ENCODE measurements at places on chromosomes 16 and 17.

GRCh38 chr16:3573146-3573815 is 3.9 kb downstream of the NLRC3 start:
- no peak for DNase-seq

DNA sequence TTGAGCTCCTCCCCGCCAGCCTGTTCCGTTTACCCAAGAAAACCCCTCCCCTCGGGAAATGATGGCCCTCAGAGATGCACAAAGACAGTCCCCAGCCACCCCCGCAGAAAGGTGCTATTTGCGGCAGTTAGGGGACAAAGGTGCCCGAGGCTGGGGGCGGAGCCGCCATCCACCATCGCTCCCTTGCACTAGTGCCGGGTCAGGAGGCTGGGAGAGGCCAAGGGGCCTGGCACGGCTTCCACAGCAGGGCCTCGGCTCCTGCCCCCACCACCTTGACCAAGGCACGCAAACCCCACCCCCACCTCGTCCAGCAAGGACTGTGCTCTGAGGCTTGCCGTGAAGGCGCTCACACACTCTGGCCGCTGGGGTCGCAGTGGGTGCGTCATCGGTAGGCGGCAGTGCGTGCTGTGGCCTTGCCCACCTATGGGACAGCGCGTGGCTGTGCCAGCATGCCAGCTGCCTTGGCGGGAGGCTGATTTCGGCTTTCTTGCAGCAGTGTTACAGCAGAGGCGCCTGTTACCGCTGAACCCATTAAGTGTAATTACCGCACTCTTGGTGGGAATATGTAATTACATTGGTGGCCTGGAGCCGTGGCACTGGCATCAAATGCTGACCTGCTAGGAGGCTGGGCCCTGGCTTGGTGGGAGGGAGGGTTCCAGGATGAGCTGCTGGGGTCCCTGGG is 31.8 kb downstream of the TPSG1 start:
- no peak for DNase-seq

DNA sequence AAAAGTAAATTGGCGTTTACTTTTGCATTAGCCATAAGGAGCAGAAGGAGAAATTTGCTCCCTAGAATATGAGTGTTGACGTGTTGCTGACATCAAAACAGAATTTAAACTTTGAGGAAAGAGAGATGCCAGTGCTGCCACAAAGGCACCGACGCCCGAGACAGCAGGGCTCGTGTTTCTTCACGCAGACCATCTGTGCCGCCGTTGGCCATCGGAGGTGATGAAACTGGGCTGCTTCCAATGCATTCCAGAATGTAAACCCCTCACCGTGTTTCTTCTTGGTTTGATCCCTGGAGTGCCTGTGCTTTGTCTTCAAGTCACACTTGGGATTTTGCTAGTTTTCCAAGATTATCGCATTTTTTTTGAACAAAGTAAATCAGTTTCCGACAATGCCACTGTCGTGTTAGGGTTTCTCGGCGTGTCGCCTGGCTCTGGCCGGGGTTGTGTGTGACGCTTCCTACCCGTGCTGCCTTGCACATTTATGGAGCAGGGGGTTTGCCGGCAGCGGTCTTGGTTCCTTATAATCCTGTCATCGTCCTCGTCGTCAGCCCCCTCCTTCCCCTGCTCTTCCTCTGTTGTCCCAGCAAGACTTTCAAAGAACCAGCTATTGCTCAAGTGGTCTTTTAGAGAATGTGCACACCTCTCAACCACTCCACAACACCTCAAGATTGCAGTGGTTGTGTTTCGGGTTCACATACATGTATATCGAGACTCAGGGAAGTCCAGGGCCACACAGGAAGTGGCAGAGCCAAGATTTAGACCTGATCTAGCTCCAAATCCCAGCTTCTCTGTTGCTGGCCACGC is 103.9 kb downstream of the METRNL start:
- no peak for DNase-seq

GRCh38 chr16:67030221-67030962 is 1.4 kb downstream of the CBFB start:
- no peak for DNase-seq

GRCh38 chr17:63171428-63172393 is 205.7 kb downstream of the TANC2 start:
- DNase-seq, result no peak

DNA sequence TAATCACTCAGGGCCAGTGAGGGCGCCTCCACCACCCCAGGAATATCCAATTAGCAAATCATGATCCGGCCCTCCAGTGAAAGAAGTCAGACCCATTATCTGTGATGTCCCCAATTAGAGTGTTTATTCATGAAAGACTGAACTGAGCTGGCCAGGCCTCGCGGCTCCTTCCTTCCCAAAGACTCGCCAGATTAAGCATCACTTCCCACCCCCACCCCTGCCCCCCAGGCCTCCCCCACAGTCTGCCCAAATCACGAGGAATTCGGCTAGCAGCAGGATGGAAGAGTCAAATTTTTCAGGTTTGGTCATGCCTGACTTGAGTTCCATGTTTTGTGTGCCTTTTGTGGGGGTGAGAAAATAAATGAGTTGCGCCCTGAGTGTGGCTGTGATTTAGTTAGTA is 298.4 kb upstream of the SALL1 start:
- no peak for DNase-seq

DNA sequence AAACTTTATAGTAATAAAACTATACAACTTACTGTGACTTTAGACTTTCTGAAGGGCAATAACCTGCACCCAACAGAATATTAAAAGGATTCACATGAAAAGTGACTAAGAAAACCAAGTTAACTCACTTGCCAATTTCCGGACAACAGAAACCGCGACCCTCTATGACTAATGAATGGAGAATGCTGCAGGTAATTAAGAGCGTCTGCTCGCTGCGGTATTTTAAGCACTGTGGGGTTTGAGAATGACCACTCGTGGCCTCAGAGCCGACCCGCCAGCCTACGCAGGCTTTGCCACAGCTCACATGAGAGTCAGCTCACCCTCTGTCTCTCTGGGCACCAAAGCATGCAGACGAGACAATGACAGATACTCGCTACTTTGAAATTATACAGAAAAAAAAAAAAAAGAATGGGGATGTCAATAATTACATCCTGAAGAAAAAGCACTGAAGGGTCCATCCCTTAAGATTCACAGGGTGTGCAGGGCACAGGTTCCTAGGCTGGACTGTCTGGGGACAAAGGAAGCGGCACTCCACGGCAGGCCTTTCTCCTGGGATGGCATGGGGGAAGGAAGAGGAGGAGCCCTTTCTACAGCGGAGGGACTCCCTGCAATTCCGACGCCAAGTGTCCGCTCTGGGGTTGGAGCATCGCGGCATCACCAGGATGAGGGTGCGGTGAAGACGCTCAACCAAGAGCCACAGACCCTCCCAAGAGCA is 35.0 kb downstream of the ZCCHC14 start:
- DNase-seq, result no peak

- DNase-seq, result no peak
Observed at GRCh38 chr16:827513-827912, 27.0 kb upstream of the GNG13 start.

DNA sequence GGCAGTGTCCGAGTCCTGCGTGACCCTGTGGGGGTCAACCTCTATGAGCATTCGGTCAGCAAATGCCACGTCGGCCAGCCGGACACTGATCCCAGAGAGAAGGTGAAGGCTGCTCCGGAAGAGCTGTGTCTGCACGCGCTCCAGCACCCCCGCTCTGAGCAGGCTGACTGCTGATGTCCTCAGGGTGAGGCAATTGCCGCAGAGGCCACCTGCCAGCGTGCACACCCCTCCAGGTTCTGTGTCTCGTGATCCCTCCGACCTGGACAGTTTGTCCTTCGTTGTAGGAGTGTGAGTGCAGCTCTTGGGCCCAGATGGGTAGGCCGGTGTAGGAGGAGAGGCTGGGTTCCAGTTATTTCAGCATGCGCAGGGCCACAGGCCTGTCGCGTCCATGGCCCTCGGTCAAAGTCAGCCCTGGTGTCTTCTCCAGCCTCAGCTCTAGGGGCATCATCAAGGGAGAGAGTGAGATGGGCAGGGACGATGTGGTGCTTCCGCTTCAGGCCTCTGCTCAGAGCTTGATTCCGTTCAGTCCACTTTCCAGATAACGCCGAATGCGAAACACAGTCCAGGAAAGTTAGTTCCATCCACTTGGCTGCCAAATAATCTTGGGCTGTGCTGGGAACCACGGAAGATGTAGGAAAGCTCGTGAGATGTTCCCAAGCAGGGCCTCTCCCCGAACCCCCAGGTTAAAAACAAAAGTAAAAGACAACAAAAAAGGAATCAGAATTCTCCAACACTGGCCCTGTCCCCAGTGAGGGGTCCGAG is 15.1 kb upstream of the NCBP3 start:
- no peak for DNase-seq

- DNase-seq, result peak; percentile 61
Observed at GRCh38 chr16:88759245-88759975, 25.6 kb downstream of the PIEZO1 start.

DNA sequence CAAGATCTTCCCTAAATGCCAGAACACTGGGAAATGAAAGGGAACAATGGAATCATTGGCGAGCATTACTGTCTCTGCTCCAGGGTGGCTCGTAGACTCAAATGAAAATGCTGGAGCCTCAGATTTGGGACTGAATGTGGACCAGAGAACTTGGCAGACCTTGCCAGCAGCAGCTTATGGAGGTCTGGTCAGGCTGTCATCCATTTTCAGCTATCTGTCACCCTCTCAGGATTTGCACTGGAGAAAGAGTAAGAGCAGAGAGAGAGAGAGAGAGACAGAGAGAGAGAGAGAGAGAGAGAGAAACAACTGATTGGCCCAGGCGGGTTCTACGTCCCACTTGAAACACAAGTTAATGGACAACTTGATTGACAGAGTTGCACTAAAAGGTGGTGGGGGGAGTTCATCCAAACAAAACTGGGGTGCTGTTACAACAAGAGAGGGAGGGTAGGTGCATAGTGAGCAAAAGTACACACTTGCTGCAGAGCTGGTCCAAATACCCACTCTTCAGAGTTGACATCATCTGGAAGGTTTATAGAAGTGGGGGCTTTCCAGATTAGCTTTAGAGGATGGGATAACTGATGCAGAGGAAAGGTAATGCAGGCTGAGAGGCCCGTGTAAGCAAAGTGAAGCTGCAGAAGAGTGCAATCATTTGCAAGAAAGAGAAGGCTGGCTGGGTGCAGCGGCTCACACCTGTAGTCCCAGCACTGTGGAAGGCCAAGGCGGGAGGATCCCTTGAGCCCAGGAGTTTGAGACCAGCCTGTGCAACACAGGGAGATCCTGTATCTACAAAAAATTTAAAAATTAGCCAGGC is 16.5 kb upstream of the NSMCE1 start:
- DNase-seq, result no peak

DNA sequence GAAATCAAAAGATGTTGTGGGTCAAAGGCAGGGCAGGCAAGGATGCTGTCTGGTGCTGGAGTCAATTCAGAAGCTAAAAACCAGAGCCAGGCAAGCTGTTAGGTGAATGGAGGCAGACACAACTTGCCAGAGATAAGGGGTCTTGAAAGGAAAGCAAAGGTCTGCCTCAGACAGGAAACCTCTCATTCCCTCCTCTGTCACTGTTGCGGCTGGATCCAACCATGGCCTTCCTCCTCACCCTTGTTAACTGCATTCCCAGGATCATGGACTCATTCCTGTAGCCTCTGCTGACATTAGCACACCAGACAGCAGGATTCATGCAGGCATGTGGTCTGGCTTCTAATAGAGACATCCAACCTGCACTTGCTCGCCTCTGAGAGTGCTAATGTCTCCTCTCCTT is 186.7 kb upstream of the HS3ST3A1 start:
- DNase-seq, result no peak

DNA sequence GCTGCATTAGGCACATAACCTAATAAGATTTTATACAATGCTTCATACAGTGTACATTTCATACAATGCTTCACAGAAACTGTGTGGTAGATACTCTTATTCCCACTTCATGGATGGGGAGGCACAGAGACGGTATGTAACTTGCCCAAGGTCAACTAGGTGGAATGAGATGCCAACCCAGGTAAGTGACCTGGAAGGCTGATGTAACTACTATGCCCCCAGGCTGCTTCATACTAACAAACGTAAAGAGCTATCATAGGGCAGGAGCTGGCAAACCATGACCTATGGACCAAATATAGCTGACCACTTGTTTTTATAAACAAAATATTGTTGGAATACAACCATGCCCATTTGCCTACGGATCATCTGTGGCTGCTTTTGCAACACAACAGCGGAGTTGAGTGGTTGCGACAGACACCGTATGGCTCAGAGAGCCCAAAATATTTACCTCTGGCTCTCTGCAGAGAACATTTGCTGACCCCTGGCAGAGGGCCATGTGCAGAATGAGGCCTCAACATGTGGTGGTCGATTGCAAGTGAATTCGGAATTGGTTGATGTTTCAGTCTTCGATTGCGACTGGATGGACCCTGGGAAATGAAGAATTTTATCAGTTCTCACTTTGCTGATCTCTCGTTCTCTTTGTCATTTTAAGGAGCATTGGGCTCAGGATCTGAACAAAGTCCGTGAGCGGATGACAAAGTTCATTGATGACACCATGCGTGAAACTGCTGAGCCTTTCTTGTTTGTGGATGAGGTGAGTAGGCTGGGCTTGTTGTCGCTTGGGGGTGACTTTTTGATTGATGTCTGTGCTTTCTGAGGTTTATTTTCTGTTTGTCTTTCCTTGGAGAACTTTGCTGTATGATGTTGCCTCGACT is 109.7 kb downstream of the PLCG2 start:
- DNase-seq, result no peak

GRCh38 chr16:11576427-11577289 is 10.1 kb downstream of the LITAF start:
- DNase-seq, result no peak

DNA sequence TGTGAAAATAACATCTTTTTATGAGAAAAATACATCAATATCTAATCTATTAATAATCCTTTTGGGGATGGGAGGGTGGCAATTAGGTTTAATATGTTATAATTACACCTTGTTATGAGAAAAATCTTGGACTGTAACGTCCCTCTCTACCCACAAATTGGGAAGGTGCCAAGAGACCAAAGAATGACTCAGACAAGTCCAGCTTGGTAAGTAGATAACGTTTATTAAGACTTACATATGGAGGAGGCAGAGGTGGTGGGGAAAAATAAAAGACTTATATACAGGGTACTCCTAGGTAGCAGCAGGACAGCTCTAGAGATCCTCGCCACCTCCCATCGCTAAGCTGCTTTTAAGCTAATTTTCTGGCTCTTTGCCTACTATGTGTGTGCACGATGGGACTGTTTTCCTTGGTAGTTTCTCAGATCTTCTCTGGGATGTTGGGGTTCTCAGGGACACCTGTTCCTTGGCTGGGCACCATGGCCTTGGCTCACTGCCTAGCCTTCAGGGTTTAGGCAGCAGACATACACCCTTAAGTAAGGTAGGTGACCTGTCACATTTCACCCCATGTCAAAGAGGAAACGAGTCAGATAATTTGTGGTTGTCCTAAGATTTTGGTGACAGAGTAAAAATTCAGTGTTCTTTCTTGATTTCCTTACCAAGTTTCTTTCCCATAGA is 31.5 kb downstream of the RBL2 start:
- no peak for DNase-seq

- no peak for DNase-seq
Observed at GRCh38 chr17:75173526-75173925, 9.2 kb downstream of the SUMO2 start.

Measured in CD4-positive, alpha-beta T cell treated with Interleukin-17A for 1 hour (primary cell).